ENCODE measurements at places on chromosomes 13 and 19.

DNA sequence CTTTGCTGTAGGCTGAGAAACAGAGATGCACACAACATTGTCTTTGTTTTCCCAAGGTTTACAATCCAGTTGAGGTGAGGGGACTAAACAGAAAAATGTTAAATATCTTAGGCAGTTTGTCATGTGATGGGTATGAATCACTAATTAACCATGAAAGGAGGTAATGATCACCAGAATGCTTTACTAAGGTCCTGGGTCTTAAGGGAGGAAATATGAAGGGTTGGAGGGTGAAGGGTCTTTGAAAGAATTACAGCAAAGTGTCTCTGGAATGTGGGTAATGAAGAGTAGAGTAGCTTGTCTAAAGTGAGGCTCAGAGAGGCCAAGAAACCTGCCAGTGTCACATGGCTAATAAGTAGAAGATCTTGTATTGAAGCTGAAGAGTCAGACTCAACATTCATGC lies 19.0 kb downstream of the BIVM start:
- no peak for DNase-seq

- DNase-seq: no peak
Measured at GRCh38 chr13:66349966-66350365, 880.2 kb downstream of the PCDH9 start.

DNA sequence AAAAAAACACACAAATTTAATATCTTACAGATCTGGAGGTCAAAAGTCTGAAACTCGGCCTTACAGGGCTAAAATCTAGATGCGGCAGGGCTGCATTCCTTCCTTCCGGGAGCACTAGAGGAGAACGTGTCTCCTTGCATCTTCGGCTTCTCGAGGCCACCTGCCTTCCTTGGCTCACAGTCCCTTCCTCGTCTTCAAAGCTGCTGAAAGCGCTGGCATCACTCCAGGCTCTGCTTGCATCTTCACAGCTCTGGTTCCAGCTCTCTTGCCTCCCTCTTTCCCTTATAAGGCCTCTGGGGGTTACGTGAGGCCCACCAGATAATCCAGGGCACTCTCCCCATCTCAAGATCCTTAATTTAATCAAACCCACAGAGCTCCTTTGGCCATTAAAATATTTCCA lies 10.5 kb downstream of the XRCC1 start:
- no peak for DNase-seq

GRCh38 chr19:3665681-3666544 lies 34.4 kb downstream of the PIP5K1C start:
- peak; percentile 45 for DNase-seq

DNA sequence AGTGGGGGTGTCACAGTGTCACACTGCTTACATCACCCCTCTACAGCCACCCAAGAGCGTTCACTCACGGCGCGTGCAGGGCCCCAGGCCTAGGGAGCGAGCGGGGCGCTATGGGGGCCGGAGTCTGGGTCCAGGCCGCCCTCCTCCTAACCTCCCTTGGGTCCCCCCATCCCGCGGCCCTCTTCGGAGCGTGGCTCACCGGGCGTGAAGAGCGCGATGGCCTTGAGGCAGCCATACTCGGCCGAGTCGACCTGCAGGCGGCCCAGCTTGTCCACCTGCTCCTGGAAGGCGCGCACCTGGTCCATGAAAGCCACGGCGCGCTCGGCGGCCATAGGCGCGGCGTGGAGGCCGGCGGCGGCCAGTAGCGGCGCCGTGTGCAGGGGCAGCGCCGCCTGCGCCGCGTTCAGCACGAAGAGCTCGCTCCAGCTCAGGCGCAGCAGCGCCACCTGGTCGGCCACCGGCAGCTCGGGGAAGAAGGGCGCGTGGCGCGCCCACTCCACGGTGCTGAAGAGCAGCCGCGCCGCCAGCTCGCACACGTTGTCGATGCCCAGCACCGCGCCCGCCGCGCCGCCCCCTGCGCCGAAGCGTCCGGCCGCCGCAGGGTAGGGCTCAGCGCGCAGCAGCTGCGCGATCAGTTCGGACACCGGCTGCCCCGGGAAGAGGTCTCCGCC lies 9.4 kb downstream of the OCEL1 start:
- no peak for DNase-seq

DNA sequence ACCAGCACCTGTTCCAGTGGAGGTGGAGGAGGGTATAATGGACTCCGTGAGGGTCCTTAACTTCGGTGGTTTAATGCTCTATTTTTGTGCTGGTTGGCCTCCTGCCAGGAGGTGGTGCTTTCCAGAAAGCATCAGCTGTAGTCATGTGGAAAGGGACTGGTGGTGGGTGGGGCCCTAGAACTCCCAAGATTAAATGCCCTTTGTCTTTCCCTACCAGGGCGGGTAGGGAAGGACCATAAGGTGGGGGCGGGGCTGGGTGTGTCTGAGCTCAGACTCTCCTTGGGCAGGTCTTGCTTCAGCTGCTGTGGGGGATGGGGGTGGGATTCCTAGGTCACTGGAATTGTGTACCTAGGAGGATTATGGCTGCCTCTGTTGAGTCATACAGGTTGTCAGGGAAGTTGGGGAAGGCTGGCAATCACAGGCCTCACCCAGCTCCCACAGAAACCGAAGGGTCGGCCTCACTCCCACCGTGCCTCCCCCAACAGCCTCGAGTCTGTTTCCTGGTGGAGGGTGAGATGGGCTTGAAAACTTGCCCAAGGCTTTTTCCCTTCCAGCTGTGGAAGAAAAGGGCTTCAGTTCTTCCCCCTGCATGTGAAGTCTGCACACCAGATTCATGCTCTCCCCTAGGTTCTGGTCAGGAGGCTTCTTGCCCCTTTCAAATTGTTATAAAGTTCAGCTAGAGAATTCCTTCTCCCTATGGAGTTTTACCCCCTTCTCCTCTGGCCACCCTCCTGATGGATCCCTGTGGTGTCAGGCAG lies 60.3 kb upstream of the CLDN10 start:
- DNase-seq: no peak

GRCh38 chr13:99203601-99204579 lies 3.2 kb downstream of the UBAC2 start:
- no peak for DNase-seq

DNA sequence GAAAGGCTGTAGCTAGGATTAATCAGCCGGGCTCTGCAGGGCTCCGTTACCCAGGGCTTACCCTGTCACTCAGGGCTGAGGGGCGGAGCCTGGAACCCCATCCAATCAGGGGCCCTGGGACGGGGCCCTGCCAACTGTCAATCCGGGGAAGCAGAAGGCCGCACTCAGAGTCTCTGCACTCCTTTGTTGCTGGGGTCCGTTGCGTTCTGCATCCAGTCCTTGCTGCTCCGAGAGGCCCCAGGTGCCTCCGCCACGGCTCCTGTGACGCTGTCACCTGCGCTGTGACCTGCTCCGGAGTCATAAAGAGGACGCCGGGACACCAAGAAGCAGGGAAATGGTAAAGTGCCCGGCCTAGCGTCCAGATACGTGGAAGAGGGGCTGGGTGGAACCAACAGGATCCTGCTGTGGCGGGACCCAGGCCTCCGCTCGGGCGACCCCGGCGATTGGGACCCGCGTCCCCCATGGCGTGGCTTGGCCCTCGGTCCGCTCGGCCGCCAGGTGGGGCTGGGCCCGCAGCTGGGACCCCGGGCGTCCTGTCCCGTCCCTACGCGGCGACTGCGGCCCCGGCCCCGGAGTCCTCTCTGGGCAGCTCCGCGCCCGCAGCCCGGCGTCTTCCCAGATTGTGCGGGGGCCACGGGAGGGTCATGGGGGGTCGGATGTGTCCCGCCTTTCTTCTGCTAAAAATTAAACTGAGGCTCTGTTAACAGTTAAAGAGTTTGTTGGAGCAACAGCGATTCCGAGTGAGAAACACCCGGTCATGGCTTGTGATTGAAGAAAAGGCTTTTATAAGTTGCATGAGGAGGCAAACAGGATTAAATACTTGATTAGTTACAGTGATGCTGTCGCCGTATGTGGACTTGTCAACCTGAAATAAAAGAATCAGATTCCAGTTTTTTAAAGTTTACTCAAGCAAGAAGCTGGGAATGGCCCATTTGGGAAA lies at the start of gene ZNF491:
ZNF491 (plus strand) TSS at position 133 of the 940 bp plus-strand sequence. CDS start 7,431 bp downstream, outside the sequence.
- peak; percentile 57 for DNase-seq

- DNase-seq: no peak
Measured at GRCh38 chr13:77989281-77989680, 70.7 kb upstream of the EDNRB start.

DNA sequence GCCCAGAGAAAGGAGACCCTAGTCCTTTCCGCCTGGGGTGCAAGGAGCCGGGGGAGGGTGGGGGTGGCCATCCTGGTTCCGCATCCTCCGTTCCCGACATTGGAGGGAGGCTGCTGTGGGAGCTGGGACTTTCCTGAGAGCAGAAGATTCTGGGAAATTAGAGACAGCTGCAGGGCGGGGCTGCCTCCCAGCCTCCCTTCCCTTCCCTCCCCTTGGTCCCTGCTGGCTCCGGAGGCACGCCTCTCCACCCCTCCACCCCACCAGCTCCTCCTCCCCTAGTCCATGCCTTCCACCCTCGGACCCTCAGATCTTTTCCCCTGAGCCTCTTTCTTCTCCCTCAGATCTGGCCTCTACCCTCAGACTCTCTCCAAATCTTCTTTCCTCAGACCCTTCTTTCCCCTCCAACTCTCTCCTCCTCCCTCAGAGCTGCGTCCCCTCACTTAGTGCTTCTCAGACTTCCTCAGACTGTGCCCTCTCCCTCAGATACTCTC lies 3.1 kb upstream of the BCL3 start:
- DNase-seq: no peak

GRCh38 chr19:27885359-27885758 lies 1327.6 kb downstream of the UQCRFS1 start:
- DNase-seq: no peak

GRCh38 chr19:18484992-18485391 lies 36.9 kb downstream of the ELL start:
- no peak for DNase-seq

DNA sequence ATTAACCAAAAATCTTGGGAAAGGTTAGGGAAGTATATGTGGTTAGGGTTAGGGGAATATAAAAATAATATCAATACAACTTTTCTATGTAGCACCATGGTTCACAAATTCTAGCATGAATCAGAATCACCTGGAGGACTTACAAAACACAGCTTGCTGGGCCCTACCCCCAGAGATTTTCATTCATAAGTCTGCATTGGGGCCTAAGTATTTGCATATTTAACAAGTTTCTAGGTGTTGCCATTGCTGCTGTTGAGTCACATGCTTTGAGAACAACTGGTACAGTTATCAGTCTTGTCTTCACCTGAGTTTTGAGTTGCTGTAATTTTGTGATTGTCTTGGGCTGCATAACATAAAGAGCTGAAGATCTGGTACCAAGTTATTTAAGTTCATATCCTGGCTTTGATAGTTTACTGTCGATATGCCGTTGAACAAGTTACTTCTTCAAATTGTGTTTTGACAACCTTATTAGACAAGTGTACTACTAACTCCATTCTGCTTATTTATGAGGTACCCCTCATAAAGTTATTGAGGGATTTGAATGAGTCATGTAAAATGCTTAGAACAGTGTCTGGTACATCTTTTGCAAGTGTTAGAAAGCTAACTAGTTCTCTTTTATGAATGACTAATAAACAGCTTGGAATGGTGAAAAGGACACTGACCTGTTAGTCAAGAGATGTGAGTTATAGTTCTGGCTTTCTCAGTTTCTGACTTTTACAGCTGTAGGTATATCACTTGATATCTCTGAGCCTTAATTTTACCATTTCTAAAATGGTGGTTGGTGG lies 132.9 kb downstream of the PAN3 start:
- DNase-seq: no peak

DNA sequence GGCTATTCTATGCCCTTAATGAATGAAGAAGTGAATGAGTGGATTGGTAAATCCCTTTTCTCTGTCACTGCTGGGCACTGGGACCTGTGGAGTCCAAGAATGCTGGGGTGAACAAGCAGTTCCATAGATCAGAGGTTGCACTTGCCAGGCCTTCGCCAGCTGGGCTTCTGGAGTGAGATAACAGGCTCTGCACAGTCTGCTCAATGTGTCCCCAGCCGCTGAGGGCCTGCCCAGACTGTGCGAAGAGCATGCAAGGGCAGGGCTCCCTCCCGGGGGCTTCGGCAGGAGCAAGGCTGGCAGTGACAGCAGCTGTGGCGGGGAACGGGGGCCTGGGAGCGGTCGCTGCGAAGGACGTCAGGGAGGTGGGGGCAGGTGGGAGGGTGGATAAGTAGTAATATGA lies 51.3 kb downstream of the ZNF536 start:
- DNase-seq: no peak

DNA sequence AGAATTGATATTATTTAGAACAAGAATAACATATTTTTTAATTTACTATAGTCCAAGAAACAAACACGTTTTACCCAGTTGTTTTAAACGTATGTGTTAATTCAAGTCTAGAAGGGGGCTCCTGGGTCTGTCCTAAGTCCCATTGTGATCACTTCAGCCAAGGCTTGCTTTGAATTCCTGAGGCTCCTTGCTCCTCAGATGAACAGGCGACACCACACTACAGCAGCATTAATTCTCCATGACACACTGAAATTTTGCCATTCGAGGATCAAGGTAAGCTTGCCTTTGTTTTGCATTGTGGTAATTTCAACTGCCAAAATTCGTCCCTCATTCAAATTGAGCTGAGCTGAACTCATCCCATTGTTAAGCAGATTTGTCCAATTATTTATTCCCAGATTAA lies 1442.6 kb downstream of the SLITRK5 start:
- no peak for DNase-seq

DNA sequence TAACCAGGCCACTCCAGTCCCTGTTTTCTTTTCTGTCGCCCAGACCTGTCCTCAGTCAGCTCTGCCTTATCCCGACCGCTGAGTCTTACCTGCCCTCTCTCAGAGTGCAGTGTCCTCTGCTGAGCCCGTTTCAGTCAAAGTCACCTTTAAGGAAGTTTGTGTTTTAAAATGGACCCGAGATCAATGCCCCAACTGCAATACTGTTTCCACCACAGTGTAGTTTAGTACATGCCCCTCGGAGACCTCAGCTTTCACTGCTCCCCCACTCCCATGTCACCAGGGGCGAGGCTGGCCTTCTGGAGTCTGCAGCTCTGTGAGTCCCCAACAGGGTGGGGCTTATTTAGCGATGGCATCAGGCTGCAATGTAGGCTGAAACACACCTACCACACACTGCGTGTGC lies 248.4 kb upstream of the TSHZ3 start:
- no peak for DNase-seq

- no peak for DNase-seq
Measured at GRCh38 chr19:45368127-45368526, 2.2 kb downstream of the ERCC2 start.

DNA sequence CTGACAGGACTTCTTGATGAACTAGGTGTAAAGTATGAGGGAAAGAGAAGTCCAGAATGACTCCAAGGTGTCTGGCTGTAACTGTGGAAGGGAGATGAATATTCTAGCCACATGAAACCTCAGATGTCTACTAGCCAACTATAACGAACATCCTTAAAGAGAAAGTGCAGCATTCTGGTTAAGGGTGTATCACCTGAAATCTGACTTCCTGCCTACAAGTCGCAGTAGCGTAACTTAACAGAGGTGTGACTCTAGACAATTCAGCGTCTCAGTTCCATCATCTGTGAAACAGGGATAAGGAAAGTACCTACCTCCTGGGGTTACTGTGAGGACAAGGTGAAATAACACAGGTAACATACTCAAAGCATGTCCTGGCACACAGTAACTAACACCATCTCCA lies 145.7 kb upstream of the FBXL3 start:
- no peak for DNase-seq

GRCh38 chr19:34731019-34731829 lies 2.8 kb upstream of the ZNF181 start:
- DNase-seq: no peak

GRCh38 chr19:41265395-41266153 lies 1.4 kb downstream of the HNRNPUL1 start:
- no peak for DNase-seq

GRCh38 chr19:7682175-7682855 lies 1.7 kb downstream of the TRAPPC5 start:
- DNase-seq: no peak
